Stimulated activated CD8-positive, alpha-beta memory T cell treated with anti-CD3 and anti-CD28 coated beads, Interleukin-7, amount 100 ng/mL, for 1 hour (primary cell): ENCODE measurements at places on chromosomes 16 and 17.

GRCh38 chr16:77564791-77565390, 130.1 kb upstream of the ADAMTS18 start:
- no peak for DNase-seq

GRCh38 chr16:30664616-30665109, 6.4 kb downstream of the FBRS start:
- no peak for DNase-seq

- DNase-seq: no peak
Measured at GRCh38 chr17:14204084-14204483, 32.6 kb downstream of the CDRT15 start.

DNA sequence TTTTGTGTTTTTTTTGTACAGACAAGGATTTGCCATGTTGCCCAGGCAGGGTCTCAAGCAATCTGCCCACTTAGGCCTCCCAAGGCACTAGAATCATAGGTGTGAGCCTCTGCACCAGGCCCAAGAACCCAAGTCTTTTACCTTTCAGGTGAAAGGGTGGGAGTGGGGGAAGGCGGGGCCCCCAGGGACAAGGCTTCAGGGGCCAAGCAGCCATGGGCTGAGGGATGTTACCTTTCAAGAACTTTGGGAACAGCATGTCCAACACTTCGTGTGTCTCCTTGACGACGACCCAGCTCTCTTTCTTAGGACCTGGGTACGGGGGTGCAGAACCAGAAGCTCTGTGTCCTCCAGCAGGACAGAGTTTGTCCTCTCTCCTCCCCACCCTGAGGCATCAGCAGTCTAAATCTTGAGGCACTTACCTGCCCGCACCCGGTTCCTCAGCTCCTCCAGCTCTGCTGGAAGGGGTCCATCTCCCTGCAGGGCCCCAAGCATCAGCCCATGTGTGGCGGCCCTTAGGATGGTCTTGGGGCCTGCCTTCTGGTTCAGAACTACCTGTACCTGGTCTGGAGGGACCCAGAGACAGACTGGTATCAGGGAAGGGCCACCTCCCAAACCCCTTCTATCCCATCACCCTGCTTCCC, 9.0 kb downstream of the SLC5A2 start:
- DNase-seq: no peak

GRCh38 chr16:67158637-67159600, 790 bp downstream of the TRADD start:
- DNase-seq: peak; percentile 37

DNA sequence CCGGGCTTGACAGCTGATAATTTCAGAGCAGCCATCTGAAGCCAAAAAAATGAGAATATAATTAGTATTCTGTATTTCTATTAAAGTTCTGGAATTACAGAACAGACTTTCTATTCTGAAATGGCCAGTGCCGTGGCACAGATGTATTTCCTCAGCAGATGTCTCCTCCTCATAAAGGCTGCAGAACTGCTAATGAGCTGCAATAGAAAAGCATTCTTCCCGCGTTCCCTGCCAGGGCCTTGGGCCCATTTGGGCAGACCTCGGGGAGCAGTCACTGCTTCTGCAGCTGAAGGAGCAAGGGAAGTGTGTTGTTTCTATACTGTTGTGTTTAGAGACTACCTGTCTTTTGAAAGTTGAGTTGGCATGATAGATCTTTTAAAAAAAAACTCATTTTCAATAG, 152.6 kb upstream of the CACNG5 start:
- DNase-seq: no peak

DNA sequence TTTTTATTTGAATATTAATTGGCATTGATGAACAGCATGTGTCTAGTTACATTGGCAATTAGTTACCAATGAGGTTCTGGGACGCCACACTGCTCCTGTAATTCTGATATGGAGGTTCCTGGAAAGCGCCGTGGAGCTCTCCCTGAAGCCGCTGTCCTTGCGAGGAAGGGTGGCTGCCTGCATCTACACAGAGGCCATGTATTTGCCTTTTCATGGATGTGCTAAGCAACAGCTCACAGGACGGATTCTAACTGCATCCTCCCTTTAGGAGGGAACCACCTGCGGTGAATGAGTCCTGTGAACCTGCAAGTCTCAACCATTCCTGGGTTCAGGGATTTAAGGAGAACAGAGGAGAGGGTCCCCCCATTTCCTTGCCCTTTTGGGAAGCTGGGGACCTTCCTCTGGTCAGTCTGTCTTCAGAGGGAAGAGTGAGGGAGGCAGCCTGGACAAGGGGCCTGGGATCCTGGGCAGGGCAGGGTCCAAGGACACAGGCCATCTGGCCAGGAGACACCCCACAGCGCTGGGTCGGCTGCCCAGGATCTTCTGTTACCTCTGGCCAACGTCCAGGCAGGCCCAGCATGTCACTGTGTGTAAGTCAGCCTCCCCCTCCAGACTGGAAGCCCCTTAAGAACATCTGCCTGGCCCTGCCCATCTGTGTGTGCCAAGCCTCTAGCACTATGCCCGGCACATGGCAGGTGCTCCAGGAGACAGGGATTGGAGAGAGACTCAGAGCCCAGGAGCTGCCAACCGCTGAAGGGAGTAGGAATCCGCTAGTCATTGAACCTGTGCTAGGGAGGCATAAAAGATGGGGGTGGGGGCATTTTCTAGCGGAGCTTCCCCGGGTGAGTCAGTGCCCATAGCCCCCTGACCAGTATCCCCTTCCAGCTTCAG, 314.1 kb upstream of the TNRC6C start:
- DNase-seq: no peak

- DNase-seq: no peak
Measured at GRCh38 chr16:3856367-3857141, 24.0 kb downstream of the CREBBP start.

DNA sequence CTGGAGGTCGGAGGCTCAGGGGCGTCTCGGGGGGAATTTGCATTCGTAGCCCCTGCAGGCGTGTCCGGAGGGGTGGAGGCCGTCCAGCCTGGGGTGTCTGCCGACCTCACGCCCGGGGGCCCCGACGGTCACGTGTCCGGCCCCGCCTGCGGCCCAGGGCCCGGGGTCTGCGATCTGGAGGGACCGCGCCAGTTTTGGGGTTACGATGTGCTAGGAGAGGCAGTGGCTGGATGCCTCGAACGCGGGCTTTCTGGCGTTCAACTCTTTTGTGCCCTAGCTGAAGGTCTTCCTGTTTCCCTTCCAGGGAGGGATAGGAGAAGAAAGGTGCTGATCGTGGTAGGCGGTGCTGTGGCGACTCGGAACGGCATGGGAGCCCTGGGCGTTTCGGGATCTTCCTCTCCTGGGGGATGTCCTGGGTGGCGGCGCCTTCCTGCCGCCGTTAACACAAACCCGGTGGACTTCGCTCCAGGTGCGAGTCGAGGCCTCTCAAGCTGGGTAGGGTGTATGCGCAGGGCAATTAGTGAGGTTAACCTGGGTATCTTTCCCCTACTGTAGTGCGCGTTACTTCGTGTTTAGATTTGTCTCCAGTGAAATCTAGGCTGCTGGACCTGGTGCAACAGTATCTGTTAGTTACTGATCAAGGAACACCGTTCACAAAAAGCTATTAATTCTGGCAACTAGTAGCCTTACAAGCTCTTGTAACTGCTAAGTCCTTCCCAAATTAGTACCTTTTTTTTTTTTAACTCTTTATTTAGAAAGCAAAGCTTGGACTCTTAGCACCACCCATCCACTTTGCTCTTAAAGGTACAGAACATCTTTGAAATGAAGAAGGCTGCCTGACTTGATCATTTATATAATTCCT, 1.3 kb downstream of the AKAP1 start:
- DNase-seq: no peak

GRCh38 chr17:40873255-40873654, 6.2 kb upstream of the KRT12 start:
- no peak for DNase-seq

DNA sequence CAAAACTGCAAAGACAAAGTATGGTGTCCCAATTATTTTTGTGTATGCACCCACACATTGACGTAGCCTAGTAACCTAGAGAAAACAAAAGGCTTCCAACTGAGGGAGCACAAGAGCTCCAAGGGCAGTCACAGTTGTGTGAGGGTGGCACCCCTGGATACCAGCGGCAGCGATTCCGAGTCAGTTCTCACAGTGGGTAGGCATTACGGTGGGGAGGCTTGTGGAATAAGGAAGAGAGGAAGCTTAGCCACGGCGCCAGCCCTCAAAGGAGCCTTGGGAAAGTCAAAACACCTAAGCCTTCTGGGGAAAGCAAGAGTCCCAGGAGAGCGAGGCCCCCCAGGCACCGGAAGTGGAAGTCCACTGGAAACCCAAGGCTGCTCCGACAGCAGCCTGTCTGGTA, 31.0 kb upstream of the ADCY9 start:
- no peak for DNase-seq

GRCh38 chr17:49984283-49984682, 10.7 kb downstream of the DLX3 start:
- DNase-seq: no peak

GRCh38 chr16:55836158-55836611, 3.3 kb upstream of the CES1 start:
- no peak for DNase-seq

GRCh38 chr16:74322301-74322710, 25.7 kb downstream of the PSMD7 start:
- no peak for DNase-seq
